Effector memory CD8-positive, alpha-beta T cell (primary cell): ENCODE measurements at places on chromosomes 13 and 19.

DNA sequence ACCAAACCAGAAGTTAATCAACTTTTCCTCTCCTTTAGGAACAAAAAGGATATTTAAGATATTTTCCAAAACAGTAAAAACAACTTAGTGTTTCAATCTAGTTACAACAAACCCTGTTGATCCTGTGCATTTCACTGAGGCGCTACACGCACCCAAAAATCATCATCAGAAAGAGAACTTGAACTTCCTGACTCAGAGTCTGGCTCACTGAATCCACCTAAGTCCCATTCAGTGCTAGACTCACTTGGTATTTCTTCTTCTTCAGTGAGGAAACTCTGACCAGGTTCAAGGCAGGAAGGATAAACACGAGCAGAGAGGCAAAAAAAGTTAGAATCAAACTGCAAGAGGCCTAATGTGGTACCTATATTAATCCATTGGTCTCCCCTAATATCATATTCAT lies 2.2 kb downstream of the KBTBD6 start:
- no peak for DNase-seq

DNA sequence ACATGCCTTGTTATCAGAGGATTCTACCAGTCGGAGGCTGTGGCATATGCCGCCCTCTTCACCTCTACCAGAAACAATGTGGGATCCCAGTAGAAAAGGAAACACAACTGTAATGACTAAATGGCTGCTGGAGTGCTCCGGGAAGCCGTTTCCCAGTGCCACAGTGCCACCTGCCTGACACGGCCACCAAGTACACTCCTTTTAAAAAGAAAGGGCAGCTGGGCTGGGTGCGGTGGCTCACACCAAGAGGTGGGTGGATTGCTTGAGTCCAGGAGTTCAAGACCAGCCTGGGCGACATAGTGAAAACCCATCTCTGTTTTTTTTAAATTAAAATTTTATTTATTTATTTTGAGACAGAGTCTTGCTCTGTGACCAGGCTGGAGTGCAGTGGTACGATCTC lies 67.3 kb downstream of the TRPM4 start:
- DNase-seq: no peak

GRCh38 chr13:107376341-107377125 lies 808.6 kb upstream of the ARGLU1 start:
- no peak for DNase-seq

DNA sequence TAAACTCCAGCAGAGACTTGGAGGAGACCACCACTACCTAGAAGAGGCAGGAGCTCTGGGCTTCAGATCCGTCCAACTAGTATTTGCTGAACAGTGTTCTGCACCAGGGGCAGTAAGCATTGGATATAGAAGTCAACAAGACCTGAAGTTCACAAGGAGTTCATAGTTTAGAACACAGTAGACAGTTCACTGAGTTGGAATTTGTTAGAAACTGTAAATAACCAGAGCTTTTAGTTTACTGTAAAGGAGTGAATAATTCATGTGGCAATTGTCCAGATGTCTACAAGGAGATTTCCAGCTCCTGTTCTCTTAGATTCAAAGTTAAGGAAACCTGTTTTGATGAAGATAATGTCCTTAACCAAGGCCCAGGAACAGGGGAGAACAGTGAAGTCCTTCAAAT lies 128.9 kb downstream of the COG6 start:
- no peak for DNase-seq

DNA sequence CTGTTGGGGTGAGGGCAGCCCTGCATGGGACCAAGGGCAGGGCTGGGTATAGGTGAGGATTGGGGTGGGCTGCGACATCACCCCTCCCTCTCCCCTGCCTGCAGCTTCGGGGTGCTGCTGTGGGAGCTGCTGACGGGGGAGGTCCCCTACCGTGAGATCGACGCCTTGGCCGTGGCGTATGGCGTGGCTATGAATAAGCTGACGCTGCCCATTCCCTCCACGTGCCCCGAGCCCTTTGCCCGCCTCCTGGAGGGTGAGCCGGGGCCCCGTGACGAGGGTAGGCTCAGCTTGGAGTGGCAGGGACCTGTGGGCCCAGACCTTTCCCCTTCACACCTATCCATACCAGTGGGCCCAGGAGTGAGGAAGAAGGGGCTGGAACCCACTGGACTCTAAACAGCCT lies 13.2 kb downstream of the MAP3K10 start:
- DNase-seq: no peak

- no peak for DNase-seq
These were observed 45.3 kb downstream of the RFC3 start for GRCh38 chr13:33863188-33863789.

DNA sequence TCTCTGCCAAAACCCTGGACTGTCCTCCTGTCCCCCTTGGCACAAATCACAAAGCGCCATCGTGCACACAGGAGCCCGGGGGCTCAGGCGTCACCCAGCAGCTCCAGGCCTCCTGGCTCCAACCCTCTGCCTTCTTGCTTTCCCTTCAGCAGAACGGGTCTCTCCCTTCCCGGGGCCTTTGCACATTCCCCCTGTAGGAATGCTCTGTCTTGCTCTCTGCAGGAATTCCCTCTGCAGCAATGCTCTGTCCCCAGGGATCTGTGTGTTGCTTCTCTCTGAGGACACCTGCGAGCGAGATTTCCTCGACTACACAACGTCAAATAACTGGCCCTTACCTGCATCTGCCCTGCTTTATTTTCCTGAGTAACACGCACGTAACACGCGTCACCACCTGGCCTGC lies 13.3 kb upstream of the RASA3 start:
- DNase-seq: no peak

- DNase-seq: no peak
These were observed 53.7 kb downstream of the RASA3 start for GRCh38 chr13:114078461-114079451.

- no peak for DNase-seq
These were observed 6.4 kb upstream of the ERICH6B start for GRCh38 chr13:45621950-45622349.

DNA sequence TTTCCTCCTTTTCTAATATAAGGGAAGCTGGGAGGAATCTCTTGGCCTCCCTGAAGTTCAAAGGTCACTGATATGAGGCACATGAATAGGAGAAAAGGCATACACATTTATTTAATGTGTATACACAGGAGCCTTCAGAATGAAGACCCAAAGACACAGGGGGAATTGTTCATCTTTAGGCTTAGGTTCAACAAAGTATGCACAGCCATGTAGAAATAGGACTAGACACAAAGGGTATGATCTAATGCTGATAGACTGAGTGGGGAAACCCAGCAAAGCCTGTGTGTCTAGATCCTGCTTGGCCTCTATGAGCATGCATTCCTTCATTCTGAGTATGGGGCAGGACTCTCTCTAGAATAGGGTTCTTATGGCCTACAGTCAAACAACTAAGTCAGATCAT lies 177.1 kb upstream of the RFC3 start:
- DNase-seq: no peak

GRCh38 chr19:51142119-51142518 lies at the start of gene SIGLEC7:
Gene SIGLEC7 (plus strand): TSS chr19:51142301. CDS start chr19:51142370, 69 bp downstream.
- DNase-seq: no peak

DNA sequence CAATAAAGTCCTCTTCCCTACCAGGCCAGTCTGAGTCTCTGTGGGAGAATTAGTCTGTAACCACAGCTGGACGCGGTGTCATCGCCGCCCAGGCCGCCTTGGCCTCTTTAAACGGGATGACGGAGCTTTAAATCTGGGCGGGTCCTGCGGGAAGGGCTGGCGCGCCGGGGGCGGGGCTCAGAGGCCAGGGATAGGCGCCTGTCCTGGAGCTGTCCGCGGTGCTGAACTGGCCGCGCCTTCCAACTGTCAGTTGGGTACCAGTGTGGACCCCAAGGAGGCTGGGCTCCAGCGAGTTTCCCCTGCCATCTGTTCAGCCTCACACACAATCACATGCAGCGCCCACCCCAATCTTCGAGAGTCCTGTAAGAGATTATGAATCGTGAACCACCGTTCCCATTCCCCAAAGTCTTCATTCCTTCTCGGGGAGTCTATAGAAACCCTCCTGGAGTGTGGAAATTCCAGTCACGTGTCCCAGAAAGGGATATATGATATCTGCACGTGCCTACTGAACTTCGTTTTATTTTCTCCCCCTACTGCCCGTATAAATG lies 11.5 kb downstream of the APLP1 start:
- DNase-seq: peak; percentile 62

DNA sequence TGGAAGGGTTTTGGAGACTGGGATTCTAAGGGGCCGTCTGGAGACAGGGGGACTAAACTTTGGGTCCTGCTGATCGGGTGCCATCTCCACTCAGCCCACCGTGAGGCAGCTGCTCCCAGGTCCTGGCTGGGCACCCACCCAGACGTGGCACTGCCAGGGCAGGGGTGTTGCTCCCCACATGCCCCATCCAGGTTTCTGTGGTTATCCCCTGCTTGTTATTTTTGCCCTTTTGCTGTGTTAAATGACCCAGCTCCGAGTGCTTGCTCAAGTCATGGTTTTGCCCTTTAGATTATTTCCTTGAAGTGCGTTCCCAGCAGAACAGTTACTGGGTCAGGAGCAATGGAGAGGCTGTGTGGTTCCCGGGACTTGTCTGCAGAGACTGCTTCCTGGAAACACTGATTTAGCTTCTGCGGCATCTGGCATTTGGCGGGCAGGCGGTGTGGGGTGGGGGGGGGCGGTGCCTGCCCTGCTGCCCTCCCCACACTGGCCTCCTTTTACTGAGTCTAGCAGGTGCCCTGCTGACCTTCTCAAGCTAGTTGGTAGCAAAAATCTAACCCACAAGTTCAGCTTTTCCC lies 1.9 kb downstream of the RAB11B start:
- DNase-seq: no peak

DNA sequence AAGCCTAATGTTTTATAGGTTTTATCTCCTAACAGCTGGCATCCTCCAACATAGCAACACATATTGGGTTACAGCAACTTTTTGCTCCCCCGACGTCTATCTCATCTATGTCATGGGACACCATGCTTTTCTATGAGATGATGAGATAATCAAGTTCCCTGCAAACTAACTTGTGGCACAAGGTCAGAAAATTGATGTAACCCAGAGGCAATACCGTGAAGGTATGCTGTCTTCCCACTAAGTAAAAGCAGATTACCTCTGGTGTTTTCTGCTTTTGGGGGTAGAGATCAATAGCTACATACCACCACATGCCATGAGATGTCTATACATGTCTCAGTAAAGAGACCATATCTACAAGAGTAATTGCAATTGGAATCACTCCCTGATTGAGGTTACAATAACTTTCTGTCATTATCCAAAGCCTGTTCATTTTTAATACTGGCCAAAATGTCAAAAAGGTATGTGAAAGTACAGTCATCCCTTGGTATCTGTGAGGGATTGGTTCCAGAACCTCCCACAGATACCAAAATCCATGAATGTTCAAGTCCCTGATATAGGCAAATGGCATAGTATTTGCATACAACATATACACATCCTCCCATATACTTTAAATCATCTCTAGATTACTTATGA lies 131.3 kb downstream of the CYSLTR2 start:
- no peak for DNase-seq

- no peak for DNase-seq
These were observed 477 bp upstream of the PLEKHF1 start for GRCh38 chr19:29664753-29665214.

- no peak for DNase-seq
These were observed 75.8 kb downstream of the TBC1D4 start for GRCh38 chr13:75405976-75406703.

- no peak for DNase-seq
These were observed 13.5 kb downstream of the IL17D start for GRCh38 chr13:20716951-20717350.

DNA sequence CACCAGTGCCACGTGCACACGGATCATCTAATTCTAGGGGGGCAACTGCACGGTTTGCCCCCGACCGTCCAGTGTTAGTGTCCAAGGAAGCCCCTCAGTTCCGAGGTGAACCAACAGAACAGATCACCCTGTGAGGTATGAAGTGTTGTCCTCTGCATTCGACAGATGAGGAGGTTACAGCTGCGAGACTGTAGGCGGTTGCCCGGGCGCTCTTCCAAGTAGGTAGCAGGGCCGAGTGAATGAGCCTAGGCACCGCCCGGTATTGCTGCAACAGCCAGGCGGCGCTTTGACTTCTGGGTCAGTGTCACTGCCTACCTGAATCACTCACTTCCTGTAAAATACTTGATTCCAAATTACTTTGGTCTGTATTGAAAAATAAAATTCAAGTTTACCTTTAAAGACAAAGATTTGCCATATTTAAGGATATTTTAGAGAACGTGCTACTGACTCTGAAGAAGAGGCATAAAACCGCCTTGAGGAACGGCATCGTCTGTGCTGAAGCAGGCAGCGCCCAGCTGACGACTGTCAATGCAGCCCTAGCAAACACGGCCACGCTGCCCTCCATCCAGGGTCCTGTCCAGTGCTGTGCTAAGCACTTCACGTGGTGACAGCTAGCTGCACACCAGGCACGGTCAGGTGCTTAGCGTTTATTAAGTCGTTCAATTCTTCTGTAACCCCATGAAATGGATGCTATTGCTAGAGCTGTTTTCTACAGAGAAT lies 19.3 kb upstream of the RASA3 start:
- DNase-seq: peak; percentile 35

DNA sequence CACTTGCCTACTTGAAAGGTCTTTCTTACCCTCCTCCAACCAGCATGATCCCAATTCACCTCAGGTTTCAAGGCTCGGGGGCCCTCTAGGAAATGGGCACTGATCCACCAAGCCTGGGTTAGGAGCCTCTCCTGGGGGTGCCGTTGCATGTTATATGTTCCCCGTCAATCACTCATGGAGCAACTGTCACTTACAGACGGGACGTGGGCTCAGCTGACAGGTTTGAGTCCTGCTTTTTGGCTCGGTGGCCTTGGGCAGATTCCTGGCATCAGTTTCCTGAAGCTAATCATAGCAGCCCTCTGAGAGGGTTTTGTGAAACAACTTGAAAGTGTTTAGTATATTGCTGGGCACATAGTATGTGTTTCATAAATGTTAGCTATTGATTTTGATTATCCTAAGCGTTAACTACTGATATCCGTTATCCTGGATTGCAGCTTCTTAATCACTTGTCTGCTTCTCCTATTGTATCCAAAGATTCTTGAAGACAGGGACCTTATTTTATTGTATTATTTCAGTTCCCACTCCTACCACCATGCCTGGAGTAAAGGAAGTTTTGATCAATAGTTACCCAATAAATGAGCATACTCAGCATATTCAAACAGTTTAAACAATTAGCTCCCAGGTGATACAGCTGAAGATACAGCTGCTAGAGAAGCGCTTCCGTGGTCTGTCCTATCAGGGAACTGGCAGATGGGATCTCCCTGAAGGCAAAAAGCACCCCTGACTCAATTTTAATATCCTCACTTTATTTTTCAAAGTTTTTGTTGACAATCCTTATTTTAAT lies 57.9 kb downstream of the RFC3 start:
- no peak for DNase-seq

DNA sequence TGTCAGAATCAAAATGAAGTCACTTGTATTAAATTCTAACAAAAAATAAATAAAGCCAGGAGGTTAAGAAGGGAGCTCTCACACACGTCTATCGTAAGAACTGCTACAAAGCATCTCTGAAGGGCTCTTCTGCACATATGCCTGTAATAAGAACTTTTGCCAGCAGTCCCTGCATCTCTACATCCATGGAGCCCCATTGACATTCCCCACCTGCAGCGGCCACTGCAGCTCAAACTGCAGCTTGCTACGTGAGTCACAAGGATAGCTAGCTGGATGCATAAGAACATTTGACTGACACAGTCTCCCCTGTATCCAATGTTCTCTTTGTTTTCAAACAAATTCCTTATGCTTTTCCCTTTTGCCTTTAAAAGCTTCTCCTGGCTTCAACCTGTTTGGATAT lies 68.3 kb downstream of the DNAJC3 start:
- DNase-seq: no peak

- DNase-seq: no peak
These were observed 1.1 kb upstream of the ZNF780B start for GRCh38 chr19:40057166-40057565.

GRCh38 chr13:41334810-41335209 lies 23.7 kb downstream of the NAA16 start:
- DNase-seq: no peak
